ENCODE measurements at places on chromosomes 2 and 18.
A peak's percentile ranks its signal among the peaks of the same experiment; 100 is the strongest.

- no peak overlapping the region for H3K4me3 ChIP-seq
- no peaks in the 10 kb centered on the region for H3K36me3 ChIP-seq
- no peak overlapping the region for H3K27ac ChIP-seq
- DNase-seq, result no peak
Observed at GRCh38 chr2:65019675-65020195, 30.5 kb downstream of the SLC1A4 start.

DNA sequence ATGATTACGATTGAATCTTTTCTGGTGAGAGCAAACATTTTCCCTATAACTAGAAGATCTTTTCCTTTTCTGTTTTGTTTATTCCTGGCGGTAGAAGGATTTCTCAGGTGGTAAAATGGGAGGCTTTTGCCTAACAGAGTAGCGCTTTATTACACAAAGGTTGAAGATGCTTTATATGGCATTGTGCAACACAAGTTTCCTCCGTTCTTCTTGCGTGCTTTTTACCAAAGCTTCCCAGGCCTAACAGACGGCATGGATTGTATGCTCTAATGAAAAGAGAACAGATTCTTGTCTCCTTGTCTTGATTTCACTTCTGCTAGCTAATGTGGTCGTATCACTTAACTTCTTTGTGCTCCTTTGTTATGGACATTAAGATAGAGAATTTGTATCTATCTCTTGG lies 43.8 kb downstream of the MYO1B start:
- H3K4me3 ChIP-seq, result no peak overlapping the region
- H3K27ac ChIP-seq, result no peak overlapping the region
- DNase-seq, result no peak

DNA sequence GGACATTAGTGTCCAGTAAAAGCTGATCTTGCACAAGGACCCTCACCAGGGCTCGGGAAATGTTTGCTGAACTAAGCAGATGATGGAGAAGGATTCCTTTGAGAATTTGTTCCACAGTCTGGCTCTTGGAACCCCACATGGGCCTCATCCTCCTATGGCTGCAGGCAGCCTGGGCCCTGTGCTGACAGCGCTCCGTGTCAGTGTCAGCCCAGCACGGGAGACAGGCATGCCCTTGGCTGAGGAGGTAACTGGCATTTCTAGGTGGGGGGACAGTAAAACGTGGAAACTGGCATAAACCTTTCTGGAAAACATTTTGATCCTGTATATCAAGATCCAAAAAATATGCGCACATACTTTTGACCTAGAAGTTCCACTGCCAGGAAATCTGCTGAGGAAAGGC lies 10.5 kb downstream of the PTMA start:
- DNase-seq, result no peak
- no peak overlapping the region for H3K27ac ChIP-seq
- no peaks in the 10 kb centered on the region for H3K27me3 ChIP-seq
- no peak overlapping the region for H3K4me3 ChIP-seq
- H3K36me3 ChIP-seq, result peaks cover 8% of the 10 kb centered on the region
- peaks cover 38% of the 10 kb centered on the region for H3K4me1 ChIP-seq

- no peak overlapping the region for H3K27ac ChIP-seq
- no peaks in the 10 kb centered on the region for H3K4me1 ChIP-seq
- no peaks in the 10 kb centered on the region for H3K27me3 ChIP-seq
- H3K4me3 ChIP-seq, result no peak overlapping the region
Observed at GRCh38 chr2:146246736-146247523, 1597.9 kb upstream of the ACVR2A start.

DNA sequence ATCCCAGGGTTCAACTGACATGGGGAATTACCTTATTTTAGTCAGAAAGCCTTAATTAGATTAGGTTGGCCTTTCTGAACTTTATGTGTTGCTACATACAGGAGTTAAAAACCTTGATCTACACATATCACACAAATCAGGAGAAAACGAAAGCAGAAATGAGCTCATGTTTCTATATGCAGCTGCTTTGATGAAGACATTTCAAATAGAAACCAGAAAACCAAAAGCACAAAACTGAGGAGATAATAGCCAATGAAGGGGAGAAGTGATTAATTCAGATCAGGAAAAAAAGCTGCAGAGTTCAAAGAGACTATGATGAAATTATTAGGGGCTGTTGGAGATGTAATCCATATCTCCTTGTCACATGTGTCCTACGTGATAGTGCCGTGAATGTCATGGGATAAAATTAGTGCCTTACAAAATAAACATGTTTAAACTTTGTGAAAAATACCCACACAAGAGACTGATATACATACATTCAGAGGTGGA lies 255.0 kb downstream of the CAMKMT start:
- H3K4me1 ChIP-seq, result peaks cover 4% of the 10 kb centered on the region
- H3K4me3 ChIP-seq, result peak overlapping the region; percentile 32
- DNase-seq, result peak; percentile 27
- no peaks in the 10 kb centered on the region for H3K36me3 ChIP-seq

DNA sequence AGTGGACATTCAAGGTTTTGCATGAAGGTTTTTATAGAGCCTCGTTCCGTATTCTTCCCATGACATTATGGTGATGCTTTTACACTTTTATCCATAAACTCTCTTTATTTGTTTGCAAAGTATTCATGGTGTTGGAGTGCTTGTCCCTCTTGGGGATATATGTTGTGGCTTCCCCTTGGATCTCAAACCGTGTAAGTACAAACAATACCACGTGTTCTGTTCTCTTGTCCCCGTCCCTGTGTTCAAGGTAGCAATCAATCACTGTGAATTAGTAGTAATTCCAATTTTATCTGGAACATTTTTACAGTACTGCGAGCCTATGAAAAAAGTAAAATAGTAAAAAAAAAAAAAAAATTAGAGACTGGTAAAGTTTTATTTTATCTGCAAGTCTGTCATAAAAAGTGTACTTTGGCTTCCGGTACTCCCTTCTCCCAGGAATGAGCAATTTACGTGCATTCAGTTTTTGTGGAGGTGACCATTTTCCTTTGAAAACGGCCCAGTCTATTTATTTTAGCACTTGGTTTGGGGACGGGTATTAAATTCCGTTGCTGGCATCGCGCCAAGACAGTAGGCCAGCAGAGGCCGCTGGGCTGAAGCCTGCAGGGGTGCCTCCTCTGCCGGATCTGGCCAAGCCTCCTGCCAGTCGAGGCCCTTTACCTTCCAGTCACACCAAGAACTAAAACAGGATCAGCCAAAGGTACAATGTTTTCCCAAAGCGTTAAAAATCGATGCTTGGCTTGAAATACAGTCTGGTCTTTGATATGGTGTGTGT lies 175.7 kb downstream of the SOCS6 start:
- no peaks in the 10 kb centered on the region for H3K4me1 ChIP-seq
- no peak overlapping the region for H3K4me3 ChIP-seq
- peak; percentile 9 for DNase-seq
- peaks cover 10% of the 10 kb centered on the region for H3K27me3 ChIP-seq

GRCh38 chr2:240155745-240156390 lies 15.4 kb upstream of the OTOS start:
- H3K4me1 ChIP-seq, result no peaks in the 10 kb centered on the region
- H3K4me3 ChIP-seq, result no peak overlapping the region
- H3K27me3 ChIP-seq, result no peaks in the 10 kb centered on the region
- no peak for DNase-seq

- no peaks in the 10 kb centered on the region for H3K36me3 ChIP-seq
- H3K27me3 ChIP-seq, result no peaks in the 10 kb centered on the region
Observed at GRCh38 chr2:191869178-191869577, 22.3 kb upstream of the CAVIN2 start.

DNA sequence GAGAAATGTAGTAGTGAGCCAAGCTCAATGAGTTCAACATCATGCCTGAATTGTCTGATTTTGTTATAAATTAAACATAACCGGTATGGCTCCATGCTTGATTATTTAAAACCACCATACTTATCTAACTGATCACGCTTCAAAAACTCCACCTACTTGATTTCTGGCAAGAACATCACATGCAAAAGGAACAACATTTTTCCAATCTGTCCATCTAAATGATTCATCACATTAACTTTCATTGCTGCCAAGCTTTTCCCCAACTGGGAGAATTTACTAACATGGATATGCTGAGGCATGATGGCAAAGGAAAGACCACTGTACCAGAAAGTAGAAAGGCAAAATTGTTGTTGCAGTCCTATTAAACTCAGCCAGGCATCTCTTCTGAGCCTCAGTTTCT lies 286.8 kb downstream of the TRIB2 start:
- peaks cover 3% of the 10 kb centered on the region for H3K4me1 ChIP-seq
- no peak overlapping the region for H3K27ac ChIP-seq
- H3K4me3 ChIP-seq, result no peak overlapping the region
- no peaks in the 10 kb centered on the region for H3K27me3 ChIP-seq

DNA sequence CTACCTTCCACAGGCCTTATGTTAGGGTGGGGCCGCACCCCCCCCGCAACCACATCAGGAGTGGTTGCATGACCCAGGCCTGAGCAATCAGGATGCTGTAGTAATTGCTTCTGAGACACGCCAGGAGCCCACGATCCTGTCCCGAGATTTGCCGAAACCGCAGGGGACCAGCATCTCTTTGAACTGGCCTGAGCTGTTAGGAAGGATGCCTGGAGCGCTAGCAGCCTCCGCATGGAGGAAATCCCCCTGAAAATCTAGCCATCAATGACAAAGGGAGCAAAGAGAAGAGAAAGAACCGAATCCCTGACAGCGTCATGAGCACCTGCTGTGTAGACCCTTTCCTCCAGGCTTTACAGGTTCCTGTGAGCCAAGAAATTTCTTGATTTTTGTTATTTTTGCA lies 8.7 kb upstream of the TEX44 start:
- H3K36me3 ChIP-seq, result no peaks in the 10 kb centered on the region
- H3K4me1 ChIP-seq, result no peaks in the 10 kb centered on the region
- no peaks in the 10 kb centered on the region for H3K27me3 ChIP-seq
- no peak overlapping the region for H3K27ac ChIP-seq

GRCh38 chr2:47217277-47217676 lies 62.2 kb upstream of the STPG4 start:
- H3K4me1 ChIP-seq, result no peaks in the 10 kb centered on the region
- no peak for DNase-seq
- no peaks in the 10 kb centered on the region for H3K36me3 ChIP-seq
- no peak overlapping the region for H3K4me3 ChIP-seq
- peaks cover 12% of the 10 kb centered on the region for H3K27me3 ChIP-seq
- H3K27ac ChIP-seq, result no peak overlapping the region

DNA sequence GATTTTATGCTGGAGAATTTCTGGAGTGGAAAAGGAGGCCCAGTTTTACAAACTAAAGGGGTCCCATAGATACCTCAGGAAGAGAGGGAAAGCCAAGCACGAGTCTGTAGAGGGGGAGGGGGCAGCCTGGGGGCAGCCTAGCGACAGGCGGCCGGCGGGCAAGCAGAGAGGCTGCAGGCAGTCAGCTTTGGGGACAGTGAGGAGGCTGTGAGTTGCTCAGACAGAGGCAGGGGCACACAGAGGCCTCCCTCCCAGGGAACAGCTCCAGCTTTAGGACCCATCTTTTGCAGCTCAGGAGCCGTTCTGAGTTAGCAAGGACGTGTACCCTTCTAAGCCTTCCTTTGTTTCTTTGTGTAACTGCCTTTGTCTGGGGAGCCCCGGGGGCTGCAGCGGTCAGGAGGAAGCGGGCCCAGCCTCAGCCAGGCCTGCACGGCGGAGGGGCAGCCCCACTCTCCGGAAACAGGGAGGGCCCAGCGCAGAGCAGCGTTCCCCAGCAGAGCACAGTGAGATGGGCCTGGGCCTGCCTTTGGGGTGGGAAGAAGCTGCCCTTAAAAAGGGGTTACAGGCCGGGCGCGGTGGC lies 41.1 kb upstream of the RALBP1 start:
- H3K27me3 ChIP-seq, result no peaks in the 10 kb centered on the region
- no peak for DNase-seq
- H3K4me1 ChIP-seq, result peaks cover 5% of the 10 kb centered on the region
- H3K4me3 ChIP-seq, result no peak overlapping the region
- H3K27ac ChIP-seq, result no peak overlapping the region
- H3K36me3 ChIP-seq, result no peaks in the 10 kb centered on the region

- H3K4me3 ChIP-seq, result no peak within 1 kb of the TSS
- no peaks in the 10 kb centered on the region for H3K36me3 ChIP-seq
- H3K27ac ChIP-seq, result no peak within 1 kb of the TSS
- no peak for DNase-seq
- no peaks in the 10 kb centered on the region for H3K4me1 ChIP-seq
Observed at GRCh38 chr2:188974164-188974563, at the start of gene COL3A1. TSS of gene COL3A1 (plus strand) at chr2:188974373. CDS start at chr2:188974490, 117 bp downstream.

GRCh38 chr2:1791685-1792435 lies 47.5 kb upstream of the PXDN start:
- no peaks in the 10 kb centered on the region for H3K4me1 ChIP-seq
- no peak overlapping the region for H3K4me3 ChIP-seq
- DNase-seq, result no peak
- no peaks in the 10 kb centered on the region for H3K36me3 ChIP-seq
- H3K27me3 ChIP-seq, result no peaks in the 10 kb centered on the region

GRCh38 chr2:42964439-42965083 lies 172.2 kb upstream of the HAAO start:
- H3K4me1 ChIP-seq, result peaks cover 41% of the 10 kb centered on the region
- H3K4me3 ChIP-seq, result no peak overlapping the region
- no peaks in the 10 kb centered on the region for H3K27me3 ChIP-seq
- no peaks in the 10 kb centered on the region for H3K36me3 ChIP-seq
- no peak overlapping the region for H3K27ac ChIP-seq

DNA sequence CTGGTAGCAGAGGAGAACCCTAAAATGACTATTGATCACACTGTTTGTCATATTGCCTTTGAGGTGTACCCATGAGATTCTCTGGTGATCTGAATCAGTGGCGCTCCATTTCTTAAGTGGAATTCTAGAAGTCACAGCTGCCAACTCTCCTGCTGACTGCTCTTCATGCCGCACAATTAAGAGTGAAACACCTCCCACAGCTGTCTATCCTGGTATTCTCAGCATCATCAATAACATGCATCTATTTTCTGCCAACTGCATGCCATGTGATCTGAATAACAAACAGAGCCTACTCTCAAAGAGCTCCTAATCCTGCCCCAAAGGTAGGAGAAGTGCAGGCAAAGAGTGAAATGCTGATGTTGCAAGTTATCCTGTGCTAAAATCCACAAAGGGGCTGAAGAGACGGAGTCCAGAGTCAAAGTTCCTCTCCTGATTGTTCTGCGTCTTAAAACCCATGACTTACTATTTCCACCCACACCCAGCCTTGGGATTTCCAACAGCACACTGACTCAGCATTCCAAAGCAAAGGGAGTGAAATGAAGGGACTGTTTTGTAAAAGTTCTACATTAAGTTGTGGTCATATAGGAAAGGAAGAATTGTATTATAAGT lies 13.7 kb upstream of the DAPL1 start:
- peaks cover 6% of the 10 kb centered on the region for H3K27me3 ChIP-seq
- H3K4me1 ChIP-seq, result peaks cover 6% of the 10 kb centered on the region
- H3K27ac ChIP-seq, result no peak overlapping the region
